Right renal cortex interstitium (tissue), 3 donors: ENCODE measurements at places on chromosomes 16 and 17. TPM values are rescaled to one million over a fixed set of nuclear protein-coding genes. Genes with fewer than 3 reads are reported as not detected.

GRCh38 chr16:48000622-48001021, 155.2 kb downstream of the ABCC12 start:
- DNase-seq = no peak

DNA sequence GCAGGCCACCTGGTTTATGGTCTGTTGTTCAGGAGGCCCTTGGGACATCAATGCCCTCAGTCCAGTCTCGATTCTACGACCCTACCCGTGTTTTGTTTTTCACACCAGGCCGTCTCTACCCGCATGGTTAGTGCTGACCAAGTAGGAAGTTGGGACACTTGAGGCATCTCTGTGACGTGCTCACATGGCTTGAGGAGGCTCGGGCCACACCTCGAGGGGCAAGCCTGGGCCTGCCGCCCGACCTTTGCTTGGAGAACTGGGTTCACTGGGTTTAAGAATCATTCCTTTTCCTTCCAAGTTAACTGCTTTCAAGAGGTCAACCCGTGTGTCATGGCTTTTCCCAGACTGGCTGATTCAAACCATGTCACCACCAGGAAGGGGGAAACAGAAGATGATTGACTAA, 86.8 kb downstream of the CMIP start:
- no peak for DNase-seq

DNA sequence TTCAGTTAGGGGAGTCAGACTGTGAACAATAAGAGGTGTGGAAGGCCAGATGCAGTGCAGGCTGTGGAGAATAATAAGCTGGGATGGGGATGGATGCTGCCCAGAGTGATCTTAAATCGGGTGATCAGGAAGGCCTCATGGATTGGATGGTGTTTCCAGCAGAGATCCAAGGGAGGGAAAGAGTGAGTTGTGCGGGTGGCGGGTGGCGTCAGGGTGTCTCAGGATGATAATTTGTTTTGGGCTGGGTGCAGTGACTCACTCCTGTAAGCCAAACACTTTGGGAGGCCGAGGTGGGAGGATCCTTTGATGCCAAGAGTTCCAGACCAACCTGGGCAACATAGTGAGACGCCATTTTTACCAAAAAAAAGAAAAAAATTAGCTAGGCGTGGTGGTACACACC, 7.9 kb downstream of the CLUAP1 start:
- DNase-seq = no peak

DNA sequence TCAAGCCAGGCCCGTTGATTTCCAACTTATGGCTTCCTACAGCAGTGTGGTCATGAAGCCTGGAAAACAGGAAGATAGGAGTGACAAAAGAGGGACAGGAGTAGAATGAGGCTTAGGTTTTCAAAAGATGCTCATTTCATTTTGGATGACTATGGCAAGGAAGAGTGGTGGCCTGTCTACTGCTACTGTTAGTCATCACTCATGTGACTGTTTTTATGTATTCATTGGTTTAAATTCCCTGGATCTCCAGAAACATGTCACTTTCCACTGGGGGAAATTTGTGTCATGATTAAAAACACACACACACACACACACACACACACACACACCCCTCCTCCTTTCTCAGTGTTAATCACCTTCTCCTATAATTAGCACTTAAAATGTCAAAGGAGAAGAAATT, 1.1 kb upstream of the CYLD start:
- no peak for DNase-seq

ALG1 gene
- 25.2 TPM for polyA plus RNA-seq

DNA sequence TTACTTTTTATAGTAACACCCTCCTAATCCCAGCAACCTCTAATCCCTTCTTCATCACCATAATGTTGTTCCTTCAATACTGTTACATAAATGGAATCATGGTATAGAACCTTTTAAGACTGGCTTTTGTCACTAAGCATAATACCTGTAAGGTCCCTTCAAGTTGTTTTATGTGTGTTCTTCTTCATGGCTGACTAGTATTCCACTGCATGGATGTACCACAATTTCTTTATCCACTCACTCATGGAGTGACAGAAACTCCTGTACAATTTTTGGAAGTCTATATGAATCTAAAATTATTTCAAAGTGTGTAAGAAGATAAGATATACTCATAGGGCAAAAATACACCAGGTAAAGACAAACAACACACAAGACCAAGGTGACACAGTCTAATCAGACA, 36.8 kb downstream of the MEAK7 start:
- no peak for DNase-seq

DNA sequence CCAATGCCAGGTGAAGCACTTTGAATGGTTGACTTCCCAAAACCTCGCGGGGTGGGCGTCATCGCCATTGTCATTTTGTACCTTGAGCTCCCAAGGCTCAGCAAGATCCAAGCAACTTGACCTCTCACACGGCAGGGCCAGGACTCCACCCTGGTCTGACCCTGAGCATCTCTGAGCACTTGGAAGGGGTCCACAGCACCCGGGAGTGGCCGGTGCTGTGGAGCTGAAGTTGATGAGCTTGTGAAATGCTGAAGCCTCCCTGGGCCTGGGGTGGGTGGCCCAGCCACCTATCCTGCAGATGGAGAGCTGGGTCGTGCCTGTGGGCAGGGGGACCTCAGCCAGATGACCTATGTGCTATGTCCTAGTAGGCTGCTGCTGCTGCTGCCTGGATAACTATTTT, 283.3 kb upstream of the FOXF1 start:
- DNase-seq = no peak

GRCh38 chr16:30853758-30854157, 40.1 kb downstream of the BCL7C start:
- no peak for DNase-seq

DNA sequence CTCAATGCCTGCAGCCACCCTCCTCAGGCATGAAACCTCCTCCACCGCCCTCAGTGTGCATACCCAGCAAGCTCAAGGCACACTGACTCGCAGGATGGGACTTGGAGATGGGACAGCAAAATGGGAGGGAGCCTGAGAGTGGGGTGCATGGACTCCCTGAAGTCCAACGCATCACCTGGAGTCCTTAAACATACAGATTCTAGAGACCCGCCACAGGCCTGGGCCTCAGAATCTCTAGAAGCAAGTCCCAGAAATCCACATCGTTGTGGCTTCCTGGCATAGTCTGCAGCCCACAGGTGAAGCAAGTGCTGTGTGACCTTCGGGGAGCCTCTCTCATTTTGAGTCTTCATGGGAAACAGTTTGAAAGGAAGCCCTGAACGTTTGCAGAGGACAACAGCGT, 3.6 kb upstream of the TBX21 start:
- DNase-seq = no peak

KRTAP2-2 gene
- polyA plus RNA-seq = not detected

DNA sequence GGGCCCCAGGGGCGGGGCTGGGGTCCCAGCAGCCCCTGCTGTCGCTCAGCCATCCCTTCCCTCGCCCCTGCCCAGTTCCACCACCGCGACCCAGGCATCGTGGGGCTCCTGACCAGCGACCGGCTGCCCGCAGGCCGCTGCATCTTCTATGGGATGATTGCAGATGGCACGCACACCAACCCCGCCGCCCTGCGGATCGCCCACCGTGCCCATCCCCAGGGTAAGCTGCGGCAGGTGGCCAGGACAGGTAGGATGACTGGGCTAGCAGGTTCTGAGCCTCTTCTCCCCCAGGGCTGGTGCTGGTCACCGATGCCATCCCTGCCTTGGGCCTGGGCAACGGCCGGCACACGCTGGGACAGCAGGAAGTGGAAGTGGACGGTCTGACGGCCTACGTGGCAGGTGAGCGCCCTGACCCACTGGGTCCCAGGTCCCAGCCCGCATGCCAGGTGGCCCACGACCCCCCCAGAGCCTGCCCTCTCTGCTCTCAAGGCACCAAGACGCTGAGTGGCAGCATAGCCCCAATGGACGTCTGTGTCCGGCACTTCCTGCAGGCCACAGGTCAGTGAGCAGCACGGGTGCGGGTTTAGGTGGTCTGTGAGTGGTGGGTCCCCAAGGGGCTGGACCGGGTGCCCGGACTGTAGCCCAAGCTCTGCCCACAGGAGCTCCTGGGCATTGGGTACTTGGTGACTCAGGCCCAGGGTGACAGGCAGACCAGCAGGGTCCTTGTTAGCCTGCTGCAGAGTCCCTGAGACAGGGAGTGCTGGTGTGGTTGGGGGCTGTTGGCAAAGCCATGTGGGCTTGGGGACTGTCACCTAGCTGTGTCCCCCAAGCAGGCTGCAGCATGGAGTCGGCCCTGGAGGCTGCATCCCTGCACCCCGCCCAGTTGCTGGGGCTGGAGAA, 2.8 kb downstream of the CEMP1 start:
- no peak for DNase-seq

DNA sequence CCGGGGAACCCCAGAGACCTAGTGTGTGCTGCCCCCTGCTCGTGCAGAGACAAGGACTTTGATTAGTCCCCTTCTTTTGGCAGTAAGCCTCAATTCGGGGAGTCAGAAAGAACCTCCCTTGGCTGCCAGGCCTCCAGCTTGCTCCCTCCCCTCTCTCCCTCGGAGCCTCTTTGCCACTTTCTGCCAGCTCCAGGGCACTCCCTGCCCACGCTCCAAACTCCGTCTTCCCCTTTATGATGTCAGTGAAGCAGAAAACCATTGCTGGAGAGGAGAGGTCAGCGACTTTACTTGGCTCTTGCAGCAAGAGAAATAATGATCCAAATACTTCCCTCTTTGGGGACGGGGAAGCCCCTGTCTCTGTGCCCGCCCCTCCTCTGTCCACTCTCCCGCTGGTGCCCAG, 28.1 kb downstream of the TTYH2 start:
- DNase-seq = no peak

DNA sequence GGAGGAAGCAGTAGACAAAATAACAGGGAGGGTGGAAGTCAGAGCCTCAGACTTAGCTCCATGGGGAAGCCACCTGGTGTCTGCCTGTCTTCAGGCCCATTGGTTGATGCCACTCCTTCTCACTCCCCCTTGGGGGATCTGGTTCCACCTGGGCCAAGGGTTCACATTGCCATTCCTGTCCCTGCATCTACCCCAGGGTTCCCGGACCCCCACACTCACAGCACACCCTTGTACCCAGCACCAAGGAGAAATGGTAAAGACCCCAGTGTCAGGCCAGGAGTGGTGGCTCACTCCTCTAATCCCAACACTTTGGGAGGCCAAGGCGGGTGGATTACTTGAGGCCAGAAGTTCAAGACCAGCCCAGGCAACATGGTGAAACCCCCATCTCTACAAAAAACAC, 1.0 kb upstream of the CA7 start:
- no peak for DNase-seq

DNA sequence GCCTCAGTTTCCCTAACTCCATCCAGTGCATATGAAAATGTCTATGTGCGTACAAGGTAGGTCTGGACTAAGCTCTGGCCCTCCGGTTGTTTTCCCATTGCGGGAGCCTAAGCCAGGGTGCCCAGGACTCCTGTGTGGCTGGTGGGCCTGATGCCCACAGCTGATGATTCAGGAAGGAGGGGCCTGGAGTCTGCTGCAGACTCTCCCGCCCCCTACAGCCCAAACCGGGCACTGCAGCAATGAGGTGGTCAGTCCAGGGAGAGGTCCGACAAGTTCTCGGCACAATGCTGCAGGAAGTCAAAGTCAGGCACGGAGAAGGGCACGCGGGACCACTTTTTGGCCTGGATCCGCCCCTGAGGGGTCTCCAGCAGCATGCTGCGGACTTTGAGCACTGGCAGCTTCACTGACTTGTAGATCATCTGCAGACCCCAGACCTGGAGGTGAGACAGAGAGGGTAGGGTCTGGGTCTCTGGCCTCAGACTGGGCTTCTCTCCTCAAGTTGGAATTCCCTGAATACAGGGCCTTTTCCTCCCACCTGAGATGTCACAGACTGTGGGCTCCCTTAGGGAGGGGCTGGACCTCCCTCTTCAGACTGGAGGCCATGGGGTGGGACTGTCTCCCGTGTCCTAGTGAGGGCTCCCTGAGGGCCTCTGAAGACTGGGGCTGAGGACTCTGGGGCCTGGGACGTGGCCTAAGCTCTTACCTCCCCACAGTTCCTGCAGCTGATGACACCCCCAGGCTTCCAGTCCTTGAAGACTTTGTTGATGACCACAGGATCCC, 3.4 kb upstream of the ZNF385C start:
- DNase-seq = no peak

TMEM132E gene
- 2.1 TPM for polyA plus RNA-seq

TPSD1 gene
- not detected for polyA plus RNA-seq

DNA sequence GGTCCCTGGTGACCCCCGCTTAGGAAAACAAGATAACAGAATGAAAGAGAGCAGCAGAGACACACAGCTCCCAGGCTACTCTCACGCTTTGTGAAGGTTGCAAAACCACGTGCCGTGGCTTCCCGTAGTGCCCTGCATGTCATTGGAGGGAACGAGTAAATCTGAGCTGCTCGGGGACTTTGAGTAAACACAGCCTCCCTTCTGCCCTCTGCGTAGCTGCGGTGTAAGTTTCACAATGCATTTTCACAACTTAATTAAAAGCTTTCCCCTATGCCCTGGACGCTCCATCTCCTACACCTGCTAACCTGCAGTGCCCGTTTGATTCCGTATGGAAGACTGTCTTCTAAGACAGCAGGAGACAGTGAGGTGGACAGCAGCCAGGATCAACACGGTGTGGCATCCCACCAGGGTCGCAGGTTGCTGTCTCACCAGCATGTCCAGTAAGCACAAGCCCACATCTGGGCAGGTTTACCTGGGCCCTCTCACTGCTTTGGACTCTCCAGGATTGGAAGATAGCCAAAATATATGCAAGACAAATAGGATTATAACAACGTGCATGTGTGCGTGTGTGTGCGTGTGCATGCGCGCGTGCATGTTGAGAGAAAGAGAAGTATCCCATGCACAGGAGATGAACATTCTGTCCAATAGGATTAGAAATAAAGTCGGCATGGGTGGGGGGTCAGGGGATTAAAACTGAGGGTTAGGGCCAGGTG, 116.4 kb upstream of the RCVRN start:
- peak; percentile 63 for DNase-seq

DNA sequence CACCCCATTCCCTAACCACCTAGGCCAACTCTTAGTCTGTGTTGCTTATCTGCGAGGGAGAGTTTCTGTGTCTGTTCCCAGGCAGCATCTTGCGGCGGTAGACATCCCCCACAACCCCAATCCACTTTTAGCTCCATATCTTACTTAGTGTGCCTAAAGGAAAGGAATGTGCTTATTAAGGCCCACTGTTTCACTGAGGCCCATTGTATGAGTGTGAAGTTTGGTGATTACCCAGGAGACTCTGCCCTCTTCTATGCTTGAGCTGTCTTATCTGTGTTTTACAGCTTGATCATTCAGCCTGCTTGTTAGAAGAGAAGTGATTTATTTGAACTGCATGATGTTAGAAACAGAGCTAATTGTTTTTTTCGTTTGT, 10.3 kb upstream of the MLYCD start:
- no peak for DNase-seq

DNA sequence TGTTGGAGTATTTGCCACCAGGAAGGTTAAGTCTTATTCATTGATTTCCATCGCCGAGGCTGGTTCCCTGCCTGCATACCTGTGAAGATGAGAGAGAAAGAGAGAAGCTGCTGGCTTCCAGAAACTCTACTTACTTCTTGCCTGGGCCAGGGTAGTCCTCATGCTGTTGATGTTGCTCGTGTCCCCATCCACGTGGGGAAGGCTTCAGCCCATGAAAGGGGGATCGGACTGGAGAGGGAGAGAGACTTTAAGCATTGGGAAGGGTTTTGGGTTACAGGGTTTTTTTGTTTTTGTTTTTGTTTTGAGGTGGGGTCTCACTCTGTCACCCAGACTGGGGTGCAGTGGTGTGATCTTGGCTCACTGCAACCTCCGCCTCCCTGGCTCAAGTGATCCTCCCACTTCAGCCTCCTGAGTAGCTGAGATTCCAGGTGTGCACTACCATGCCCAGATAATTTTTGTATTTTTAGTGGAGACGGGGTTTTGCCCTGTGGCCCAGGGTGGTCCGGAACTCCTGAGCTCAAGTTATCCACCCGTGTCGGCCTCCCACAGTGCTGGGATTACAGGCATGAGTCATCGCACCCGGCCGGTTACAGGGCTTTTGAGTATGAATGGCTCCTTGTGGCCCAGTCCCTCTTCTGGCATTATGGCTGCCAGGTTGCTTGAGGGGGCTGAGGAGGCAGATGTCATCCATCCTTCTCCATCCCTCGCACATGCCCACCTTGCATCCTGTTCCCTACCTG, 26.6 kb downstream of the ITGB3 start:
- DNase-seq = no peak
